ENCODE measurements at places on chromosomes 5 and 9.

DNA sequence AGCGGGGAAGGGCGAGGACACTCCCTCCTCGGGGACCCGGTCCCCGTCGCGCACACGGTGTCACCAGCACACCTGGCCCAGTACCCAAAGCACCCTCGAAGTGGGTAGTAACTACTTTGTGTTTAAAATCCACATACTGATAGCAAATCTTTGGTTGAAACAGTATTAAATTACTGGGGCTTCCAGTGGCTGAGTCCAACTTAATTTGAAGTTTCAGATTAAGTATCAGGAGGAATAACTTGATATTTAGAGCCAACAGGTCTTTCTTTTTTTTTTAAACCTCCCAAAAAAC lies 615 bp downstream of the ATG10 start:
- DNase-seq, result no peak

GRCh38 chr9:111601237-111602018 lies 2.0 kb upstream of the PTGR1 start:
- DNase-seq, result peak; percentile 59

DNA sequence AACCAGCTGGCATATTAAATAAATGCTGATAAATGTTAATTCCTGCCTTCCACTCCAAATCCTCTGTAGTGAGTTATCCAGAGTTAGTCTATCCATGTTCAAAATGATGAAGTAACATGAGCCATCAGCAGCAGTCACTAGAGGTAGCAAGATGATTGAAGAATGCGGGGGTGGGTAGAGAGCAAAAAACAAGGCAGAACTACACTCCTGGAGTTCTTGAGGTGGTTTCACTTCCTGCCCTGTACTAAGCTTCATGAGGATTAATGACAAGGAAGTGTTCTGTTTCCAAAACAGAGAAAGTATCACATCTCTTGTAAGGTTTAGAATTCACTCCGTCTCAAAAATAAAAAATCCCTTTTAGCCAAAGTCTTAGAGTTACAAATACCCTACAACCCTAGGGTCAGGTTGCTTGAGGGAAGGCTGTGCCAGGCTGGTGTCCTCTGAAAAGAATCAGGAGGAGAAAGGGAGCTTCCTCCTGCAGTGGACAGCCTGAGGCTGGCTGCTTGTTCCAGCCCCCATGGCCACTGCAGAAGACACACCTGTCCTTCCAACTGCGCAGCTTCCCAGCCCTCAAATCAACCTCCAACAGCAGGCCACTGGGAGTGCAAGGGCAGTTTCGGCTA lies 180.2 kb downstream of the DENND1A start:
- DNase-seq, result no peak

GRCh38 chr5:178083922-178084321 lies 29.4 kb upstream of the N4BP3 start:
- no peak for DNase-seq

DNA sequence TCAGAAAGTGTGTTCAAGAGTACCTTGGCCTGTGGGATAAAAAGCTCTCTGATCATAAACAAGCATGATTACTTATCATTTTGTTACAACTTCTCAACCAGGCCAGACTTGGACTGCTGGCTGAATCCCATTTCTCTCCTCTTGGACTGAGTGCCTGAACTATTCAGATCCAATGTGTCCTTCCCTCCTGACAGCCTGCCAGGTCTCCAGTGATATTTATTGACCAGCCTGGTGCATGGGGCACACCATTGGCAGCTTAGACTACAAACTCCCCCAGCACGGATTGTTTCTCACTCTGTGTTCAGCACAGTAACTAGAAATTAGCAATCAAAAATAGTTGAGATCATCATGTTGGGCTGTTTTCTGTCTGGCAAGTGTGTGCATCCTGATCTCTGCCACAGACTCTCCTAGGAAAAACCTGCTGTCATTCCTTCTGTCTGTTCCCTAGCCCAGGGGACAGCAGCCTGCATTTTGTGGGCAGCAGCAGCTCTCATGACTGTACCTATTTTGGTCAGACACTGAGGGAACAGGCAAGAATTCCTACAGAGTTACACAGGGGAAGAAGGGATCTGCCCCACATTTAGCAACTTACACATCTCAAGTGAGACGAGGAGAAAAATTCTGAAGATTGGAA lies 348.1 kb downstream of the ADAMTS6 start:
- peak; percentile 26 for DNase-seq

- no peak for DNase-seq
These were observed 332.4 kb downstream of the KIAA0825 start for GRCh38 chr5:94285984-94286383.

GRCh38 chr5:79122973-79123372 lies 11.4 kb downstream of the BHMT start:
- peak; percentile 4 for DNase-seq

GRCh38 chr5:4250254-4250653 lies 654.6 kb downstream of the IRX1 start:
- DNase-seq, result no peak

DNA sequence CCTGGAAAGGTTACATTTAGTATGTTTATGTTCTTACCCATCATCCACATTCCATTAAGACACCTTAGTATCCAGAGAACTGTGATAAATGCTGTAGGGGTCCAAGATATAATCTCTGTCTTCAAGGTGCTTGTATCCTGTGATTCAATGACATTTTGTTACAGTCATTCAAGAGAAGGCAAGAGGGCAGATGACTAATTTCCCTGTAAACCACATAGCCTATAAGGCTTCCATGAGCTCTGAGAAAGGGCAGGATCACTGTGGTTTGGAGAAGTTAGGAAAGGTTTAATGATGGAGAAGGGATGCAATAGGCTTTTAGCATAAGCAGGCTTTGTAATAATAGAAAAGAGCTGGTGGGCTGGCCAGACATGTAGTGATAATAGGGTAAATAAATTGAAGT lies 40.0 kb downstream of the PAPPA start:
- DNase-seq, result peak; percentile 71

DNA sequence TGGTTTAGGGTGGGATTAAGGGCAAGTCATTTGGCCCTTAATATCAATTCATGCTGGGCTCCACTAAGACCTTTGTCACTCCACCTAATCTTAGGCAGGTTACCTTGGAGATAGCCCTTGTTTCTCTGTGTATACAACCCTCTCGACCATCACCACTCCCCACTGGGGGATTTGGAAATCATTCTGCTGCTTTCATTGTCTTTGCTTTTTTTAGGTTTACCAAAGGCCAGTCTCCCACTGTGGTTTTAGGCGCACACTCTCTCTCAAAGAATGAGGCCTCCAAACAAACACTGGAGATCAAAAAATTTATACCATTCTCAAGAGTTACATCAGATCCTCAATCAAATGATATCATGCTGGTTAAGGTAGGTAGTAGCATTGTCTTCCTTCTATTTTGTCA lies 6.2 kb downstream of the GZMK start:
- DNase-seq, result no peak

DNA sequence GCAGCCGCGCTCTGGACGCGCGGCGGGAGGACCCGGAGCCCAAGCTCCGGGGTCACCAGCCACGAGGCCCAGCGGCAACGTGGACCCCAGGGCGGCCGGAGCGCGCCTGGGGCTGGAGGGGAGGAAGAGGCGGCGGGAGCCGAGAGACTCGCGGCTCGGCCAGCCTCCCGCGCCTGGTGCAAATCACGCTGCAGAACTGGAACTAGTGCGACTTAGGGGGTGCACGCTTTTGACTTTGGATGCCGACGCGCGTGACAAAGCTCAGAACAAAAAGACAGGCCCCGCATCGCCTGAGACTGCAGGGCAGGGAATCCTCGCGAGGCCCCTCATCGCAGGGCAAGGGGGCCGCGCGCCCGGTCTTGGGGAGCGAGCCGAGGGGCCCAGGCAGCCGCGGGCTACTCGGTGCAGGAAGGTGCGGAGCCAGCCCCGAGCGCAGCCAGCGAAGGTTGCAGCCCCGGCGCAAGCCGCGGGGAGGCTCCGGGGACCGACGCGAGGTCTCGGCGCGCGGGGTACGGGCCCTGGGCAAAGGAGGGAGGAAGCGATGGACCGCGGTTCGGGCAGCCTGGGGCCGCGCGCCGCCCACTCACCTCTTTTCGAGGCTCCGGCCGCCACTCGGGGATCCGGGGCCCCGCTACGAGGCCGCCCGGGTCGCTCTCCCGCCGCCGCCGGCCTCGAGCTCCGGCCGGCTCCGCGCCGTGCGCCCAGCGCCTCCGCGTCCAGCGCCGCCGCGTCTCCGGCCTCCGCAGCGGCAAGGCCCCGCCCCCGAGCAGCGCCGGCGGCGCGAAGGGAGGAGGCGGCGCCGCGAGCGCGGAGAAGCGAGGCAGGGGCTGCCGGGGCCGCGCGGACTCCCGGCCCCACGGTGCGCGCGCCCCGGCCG lies at the start of gene GOLM1:
Gene GOLM1, minus strand, starts transcription at position 735 of the 877 bp plus-strand sequence. CDS start 20,238 bp downstream, outside the sequence.
- peak; percentile 70 for DNase-seq

DNA sequence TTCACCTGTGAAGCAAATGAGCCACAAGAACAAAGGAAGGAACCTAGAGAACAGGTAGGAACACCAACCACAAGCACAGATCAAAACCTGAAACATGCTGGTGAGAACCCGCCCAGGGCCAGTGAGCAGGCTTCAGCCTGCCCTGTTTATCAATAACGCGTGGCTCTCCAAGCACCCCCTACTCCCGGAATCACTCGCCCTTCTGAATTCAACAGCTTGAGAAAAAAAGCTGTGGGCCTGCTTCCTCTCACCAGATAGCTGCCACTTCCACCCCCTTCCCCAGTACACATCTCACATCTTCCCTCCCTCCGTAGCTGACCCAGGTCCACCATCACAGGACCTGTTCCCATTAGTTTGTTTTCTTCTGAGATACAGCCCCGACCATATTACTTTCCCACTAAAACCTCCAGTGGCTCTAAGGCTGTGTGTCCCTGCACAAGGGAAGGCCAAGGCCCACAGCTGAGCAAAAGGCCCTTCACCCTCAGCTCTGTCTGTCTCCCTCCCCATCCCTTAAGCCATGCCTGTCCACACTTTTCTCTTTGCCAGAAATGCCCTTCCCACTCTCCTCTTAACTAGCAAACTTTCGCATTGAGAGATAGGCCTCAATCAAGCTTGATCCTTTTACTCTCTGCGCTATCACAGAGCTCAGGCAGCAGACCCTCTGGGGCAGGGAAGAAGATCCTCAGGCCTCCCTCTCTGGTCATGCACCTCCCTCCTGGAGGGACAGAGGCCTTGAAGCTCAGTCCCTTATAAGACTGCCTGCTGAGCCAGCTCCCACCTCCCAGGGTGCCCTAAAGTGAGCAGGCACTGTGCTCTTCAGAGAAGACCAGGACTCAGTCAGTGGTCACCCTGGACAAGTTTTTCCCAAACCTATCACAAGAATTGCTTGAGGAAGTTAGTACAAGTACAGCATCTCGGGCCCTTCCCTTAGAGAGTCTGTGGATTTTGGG lies 30.1 kb downstream of the B4GALT1 start:
- no peak for DNase-seq

GRCh38 chr5:42593591-42593990 lies 163.0 kb upstream of the CCDC152 start:
- DNase-seq, result no peak

- DNase-seq, result no peak
These were observed 83.1 kb downstream of the ADAMTS12 start for GRCh38 chr5:33808699-33809098.

GRCh38 chr5:20359377-20359776 lies 371.4 kb upstream of the CDH18 start:
- DNase-seq, result no peak

GRCh38 chr9:18920141-18921084 lies 112.6 kb downstream of the SAXO1 start:
- DNase-seq, result peak; percentile 7

GRCh38 chr9:95344735-95345325 lies 27.3 kb upstream of the FANCC start:
- DNase-seq, result no peak

DNA sequence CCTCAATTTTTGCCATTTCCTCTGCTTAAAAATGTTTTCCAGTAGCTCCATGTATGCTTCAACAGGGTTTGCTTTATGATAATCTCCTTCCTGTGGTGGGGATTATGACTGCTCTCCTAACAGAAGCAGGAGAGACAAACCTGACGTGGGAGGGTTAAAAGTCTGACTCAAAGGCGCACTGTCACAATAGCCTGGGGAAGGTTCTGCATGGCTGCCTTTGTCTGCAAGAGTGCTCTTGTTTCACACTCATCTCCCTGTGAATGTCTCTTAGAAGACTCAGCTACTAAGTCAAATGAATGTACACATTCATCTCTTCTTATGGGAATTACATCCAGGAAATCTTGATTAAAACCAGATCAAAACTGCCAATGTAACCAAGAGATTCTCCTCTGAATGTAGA lies 90.9 kb upstream of the MTAP start:
- no peak for DNase-seq

DNA sequence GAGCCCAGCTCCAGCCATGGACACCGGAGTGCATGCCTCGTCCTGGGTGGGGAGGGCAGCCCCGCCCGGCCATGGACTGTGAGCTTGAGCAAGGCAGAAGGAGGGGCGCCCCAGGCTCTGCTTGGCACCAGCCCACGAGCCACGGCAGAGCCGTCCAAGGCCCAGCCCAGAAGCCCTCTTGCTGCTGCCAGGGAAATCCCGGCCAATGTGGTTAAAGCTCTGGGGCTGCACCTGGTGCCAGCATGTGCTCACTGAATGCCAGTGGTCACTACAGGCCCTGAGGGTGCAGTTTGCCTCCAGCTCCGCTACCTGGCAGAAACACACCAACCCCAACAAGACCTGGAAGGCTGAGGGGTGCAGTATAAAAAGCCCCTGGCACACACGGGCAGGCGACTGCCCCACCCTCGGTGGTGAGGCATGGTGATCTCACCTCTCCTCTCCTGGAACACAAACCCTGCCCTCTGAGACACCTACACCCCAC lies 11.8 kb downstream of the BRD3 start:
- DNase-seq, result peak; percentile 75

- DNase-seq, result peak; percentile 58
These were observed 3.6 kb upstream of the SPATA31D1 start for GRCh38 chr9:81984928-81985327.
